ENCODE measurements at places on chromosomes 6 and 20. TPM values are rescaled to one million over a fixed set of nuclear protein-coding genes. Genes with fewer than 3 reads are reported as not detected.
A peak's percentile ranks its signal among the peaks of the same experiment; 100 is the strongest.

The TDP2 gene
- polyA plus RNA-seq: 64.9 TPM

The ZNF311 gene
- 8.0 TPM for polyA plus RNA-seq

The MCHR2 gene
- not detected for polyA plus RNA-seq

The AURKA gene
- 16.6 TPM for polyA plus RNA-seq

The GLYATL3 gene
- not detected for polyA plus RNA-seq

The FAM83B gene
- 9.8 TPM for polyA plus RNA-seq

The C6orf136 gene
- 17.5 TPM for polyA plus RNA-seq

The CST5 gene
- 0.97 TPM for polyA plus RNA-seq

The TCF21 gene
- 184 TPM for polyA plus RNA-seq

The REPS1 gene
- polyA plus RNA-seq: 79.4 TPM

DNA sequence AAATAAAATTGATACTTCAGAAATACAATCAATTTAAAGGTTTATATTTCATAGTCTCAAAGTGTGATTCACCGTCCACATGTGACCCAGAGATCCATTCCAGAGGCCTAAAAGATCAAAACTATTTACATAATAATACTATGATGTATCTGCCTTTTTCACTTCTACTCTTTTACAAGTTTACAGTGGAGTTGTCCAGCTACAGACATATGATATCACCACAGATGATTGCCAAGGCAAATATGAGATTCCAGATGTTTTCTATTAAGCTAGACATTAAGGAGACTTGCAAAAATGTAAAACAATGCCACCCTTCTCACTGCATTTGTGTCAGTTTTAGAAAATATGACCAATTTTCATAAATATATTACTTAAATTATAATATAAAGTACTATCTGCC is 443.7 kb downstream of the GJA1 start:
- DNase-seq: no peak

DNA sequence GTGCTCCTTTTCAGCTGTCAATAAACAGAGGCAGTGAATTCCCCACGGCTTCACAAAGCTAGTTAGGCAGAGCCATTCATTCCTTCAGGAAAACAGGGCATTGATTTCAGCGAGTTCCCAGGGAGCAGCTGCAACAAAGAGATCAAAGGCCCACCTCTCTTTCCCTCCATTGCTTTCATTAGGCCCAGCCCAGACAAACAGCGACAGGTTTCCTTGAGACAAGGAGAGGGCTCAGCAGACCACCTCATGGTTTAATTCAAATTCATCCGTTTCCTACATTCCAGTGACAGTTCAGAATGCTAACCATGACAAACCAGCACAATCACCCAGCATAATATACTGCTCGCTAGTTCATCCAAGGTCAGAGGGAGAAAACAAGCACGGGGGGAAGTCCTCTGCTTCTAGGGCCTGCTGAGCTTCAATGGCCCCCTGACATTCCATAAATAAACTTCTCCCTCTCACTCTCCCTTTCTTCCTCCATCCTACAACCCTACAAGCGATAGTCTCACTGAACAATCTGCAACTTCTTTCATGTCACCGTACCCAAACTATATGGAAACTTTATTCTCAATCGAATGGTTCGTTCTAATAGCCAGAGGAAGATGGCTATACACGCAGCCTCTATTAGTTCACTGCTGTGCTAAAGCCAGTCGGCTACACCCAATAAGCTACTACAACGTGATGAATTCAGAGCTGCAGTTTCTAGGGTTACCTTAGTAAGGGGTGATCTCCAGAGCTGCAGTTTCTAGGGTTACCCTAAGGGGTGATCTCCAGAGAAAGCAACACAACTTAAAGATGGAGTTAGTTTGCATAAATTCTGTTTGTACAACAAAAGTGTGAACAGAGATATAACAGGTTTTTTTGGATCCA is 34.7 kb downstream of the PLAGL1 start:
- DNase-seq: no peak

DNA sequence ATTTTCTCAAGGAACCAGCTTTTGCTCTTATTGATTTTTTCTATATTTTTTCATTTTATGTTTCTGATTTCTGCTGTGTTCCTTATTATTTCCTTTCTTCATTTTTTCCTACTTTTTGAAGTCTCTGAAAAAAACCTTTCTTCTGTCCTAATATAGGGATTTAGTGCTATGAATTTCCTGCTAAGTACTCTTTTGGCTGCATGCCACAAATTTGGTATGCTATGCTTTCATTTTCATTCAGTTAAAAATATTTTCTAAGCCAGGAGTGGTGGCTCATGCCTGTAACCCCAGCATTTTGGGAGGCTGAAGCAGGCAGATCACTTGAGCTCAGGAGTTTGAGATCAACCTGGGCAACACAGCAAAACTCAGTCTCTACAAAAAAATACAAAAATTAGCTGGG is 30.6 kb downstream of the SIRPD start:
- no peak for DNase-seq

- no peak for DNase-seq
These were observed 43.0 kb downstream of the F13A1 start for GRCh38 chr6:6277413-6277812.

GRCh38 chr6:40948570-40948969 is 90.5 kb downstream of the UNC5CL start:
- no peak for DNase-seq

DNA sequence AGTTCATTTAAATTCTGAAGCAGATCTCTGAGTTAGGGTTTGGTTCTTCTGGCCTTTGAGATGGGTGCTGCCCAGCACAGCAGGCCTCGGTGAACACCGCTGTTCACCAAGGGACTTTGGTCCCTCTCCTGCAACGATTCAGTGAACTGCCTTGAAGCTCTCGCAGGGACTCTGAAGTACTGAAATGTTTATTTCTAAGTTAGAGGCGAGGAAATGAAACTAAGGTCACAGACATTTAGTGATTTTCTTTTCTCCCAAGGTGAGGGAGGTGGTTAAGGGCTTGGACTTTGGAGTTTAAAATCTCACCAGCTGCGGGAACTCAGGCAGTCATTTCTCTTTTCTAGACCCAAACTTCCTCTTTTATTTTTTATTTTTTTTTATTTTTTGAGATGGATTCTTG is 26.2 kb downstream of the E2F3 start:
- DNase-seq: no peak

DNA sequence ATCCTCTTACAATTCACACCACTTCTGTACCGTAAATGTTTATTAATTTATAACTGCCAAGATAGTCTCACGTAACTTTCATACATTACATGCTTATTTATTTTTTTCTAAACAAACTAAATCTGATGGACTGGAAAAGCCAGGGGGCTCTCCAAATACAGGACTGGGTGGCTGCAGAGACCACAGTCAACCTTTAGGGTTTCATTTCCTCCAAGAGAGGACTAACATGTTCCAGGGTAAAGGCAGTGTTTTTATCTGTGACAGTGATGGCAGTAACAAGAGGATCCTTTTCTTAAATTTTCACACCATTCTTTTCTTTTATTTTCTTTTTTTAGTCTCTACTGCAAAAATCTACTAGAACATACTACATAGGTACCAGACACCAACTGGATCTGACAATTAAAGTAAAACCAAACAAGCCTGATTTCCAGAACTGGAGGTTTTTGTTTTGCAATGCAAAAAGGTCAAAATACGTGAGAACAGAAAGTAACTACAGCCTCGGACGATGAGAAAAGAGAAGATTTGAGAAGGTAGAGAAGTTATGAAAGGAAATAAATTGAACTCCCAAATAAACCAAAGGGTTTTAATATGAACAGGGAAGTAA is 1.2 kb downstream of the LMBRD1 start:
- peak; percentile 14 for DNase-seq

DNA sequence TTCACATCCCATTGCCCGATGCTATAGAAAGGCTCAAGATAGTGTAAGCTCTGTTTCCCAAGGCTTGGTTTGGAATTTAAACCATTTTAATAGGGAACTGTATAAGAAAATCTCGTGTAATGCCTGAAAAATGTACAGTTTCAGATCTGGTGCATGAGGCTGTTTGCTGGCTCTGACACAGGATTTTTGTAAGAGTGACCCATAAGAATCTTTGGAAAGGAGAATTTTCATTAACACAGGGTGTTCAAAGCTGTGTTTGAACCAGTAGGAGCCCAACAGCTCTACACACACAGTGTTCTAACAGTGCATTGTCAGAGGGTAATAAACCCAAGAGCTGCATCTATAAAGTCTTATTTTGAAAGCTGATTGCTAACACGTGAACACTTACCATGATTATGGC is 293.5 kb downstream of the PRL start:
- no peak for DNase-seq

GRCh38 chr6:138008791-138009190 is 98.4 kb downstream of the PERP start:
- no peak for DNase-seq

- DNase-seq: no peak
These were observed 131.6 kb downstream of the OGFRL1 start for GRCh38 chr6:71420095-71420692.

GRCh38 chr6:158457616-158458278 is 102.1 kb upstream of the TMEM181 start:
- DNase-seq: no peak

DNA sequence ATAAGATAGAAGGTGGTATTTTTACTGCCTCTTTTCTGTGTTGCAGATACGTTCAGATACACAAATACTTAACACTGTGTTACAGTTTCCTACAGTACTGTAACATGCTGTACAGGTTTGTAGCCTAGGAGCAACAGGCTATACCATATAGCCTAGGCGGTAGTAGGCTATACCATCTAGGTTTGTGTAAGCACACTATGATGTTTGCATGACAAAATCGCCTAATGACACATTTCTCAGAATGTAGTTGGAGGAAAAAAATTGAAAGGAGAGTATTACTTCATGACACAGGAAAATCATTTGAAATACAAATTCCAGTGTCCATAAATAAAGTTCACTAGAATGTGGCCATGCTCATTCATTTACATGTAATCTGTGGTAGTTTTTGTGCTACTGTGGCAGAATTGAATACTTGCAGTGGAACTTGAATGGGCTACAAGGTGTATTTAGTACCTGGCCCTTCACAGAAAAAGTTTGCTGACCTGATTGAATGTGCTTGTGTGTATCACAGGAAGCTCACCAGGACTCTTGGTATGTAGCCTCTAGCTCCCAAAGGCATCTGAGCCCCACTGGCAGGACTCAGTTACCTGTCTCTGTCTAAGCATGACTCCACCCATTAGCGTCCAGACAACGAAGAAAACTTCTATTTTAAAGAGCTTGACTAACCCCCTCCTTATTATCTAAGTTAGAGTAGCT is 18.8 kb downstream of the TOP1 start:
- no peak for DNase-seq

DNA sequence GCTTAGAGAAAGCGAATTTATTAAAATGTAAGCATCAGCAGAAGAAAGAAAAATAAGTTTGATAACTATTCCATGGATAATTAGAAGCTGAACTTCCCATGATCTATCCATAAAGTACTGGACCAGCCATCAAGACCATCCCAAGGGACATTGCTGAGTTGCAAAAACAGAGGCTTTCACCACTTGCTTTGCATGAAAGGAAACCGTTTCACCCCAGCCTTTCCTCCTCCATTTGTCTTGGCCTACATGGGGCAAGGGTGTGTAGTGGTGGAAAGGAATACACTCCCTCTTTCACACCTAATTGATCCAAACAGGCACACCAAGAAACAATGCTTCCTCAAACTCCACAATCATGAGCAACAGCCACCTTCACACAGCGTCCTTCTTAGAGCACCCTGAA is 10.4 kb downstream of the HIVEP2 start:
- DNase-seq: no peak

- no peak for DNase-seq
These were observed 1230.1 kb downstream of the HACE1 start for GRCh38 chr6:103629613-103630012.

DNA sequence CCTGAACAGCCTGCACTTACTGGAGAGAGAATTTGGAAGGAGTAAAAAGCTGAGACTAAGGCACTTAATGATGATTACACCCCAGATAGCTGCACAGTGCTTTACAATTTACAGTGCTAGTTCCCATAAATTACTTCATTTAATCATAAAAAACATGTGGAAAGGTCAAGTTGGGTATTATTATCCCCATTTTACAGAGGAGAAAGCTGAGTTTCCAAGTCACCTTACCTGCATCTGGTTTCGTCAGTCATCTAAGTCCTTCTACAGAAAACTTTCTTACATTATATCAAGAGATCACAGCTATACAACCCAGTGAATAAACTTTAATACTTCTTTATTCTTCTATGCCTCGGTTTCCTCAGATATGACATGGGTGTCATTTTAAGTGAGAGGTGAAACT is 3.3 kb downstream of the PTPRK start:
- DNase-seq: no peak

DNA sequence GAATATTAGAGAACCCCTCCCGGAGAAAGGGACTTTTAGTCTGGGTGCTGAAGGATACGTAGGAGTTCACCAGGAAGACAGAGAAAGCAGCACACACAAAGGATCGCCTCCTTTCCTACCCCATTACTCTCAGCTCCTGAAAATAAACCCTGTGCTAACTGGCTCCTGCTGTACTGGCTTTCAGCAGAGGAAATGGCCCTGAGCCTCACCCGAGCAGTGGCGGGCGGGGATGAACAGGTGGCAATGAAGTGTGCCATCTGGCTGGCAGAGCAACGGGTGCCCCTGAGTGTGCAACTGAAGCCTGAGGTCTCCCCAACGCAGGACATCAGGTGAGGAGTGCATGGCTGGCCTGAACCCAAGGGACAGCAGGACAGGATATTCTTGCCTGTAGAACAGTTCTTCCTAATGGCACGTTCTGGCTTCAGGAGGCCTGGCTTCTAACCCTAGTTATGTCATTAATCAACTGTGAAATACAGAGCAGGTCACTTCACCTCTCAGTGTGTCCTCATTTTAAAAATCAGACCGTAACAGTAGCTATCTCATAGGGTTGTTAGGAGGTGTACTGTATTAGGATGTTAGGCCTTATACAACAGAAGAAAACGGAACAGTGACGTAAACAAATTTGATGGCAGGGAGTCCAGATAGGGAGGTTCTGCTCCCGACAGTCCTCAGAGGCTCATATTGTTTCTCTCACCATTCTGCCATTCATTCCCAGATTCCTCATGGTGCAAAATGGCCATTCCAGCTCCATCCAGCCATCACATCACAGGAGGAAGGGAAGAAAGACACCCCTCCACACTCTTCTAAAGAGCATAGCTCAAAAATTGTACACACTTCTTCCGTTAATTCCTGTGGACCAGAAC is 1.8 kb downstream of the RBCK1 start:
- DNase-seq: no peak

- DNase-seq: no peak
These were observed 140.6 kb downstream of the RPS12 start for GRCh38 chr6:132954936-132955335.

- DNase-seq: no peak
These were observed 2.7 kb downstream of the SLC32A1 start for GRCh38 chr20:38726804-38727606.

DNA sequence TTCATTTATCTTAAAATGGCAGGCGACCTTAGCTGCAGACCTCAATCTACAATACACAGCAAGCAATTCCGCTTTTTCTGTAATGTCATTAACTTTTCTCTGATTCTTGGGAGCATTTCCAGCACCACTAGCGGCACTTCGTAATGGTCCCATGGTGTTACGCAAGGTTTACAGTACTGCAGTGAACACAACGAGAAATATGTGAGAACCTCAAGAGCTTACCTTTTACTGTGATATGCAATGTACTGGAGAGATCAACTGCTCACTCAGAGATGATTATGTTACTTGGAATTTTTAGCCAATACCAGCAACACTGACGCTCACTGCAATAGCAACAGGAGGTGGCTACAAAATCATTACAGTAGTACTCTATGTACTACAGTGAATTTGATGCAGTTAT is 2.8 kb upstream of the CEP43 start:
- no peak for DNase-seq
